ENCODE measurements at places on chromosomes 16 and 17.

GRCh38 chr16:84544031-84544773, 39.7 kb upstream of the MEAK7 start:
- DNase-seq = no peak

DNA sequence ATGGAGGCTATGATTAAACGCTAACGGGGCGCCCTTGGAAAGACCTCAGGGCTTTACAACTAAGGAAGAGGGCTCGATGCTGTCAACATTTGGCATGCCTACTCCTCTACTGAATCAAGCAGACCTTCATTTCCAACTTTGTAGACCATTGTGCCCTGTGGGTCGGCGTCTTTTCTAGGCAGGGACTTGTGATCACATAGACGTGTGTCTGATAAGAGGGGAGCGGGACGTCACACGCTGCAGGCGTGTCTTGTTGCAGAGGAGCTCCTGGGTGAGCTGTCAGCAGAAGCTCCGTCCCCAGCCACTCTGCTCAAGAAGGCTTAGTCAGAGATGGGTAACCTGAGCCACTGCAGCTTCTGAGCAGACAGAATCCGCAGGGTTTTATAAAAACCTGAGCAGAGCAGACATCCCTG, 2.8 kb downstream of the MAPK8IP3 start:
- no peak for DNase-seq

GRCh38 chr16:64019339-64019738, 1102.5 kb downstream of the CDH11 start:
- DNase-seq = no peak

- no peak for DNase-seq
These were observed 334.8 kb downstream of the SNX29 start for GRCh38 chr16:12311309-12311708.

Measured in stimulated activated naive CD4-positive, alpha-beta T cell (primary cell).